ENCODE measurements at places on chromosomes 1 and 21.

DNA sequence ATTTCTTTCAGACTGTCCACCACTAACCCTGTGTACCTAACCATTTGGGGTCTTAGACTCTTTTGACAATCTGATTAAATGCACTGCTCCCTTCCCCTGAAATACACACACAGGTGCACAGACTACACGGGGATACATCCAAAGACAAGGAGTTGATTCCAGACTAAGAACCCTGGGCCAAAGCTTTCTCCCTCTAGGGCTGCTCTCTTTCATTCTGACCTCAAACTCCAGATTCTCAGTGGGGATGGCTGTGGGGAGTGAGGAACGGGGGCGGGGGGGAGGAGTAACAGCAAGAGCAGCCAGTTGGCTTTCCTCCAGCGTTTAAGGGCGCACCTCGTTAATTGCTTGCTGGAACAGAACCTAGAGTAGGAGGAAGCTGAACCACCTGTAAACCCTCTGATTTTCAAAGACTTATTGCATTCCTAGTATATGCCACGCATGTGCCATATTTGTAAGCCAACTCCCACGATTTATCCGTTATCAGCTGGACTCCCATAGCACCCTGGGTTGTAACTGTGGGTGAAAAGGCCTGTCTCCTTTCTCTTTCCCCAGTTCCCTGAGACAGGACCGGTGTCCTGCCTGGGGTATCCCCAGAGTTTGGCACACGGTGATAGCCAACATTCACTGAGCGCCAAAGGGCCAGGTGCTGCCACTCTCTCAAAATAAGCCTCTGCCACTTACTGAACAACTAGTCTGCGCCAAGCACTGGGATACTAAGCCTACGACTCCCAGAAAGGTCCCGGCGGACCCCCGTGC lies 920 bp downstream of the MTHFR start:
- DNase-seq: no peak

GRCh38 chr1:208648146-208648545 lies 404.0 kb upstream of the PLXNA2 start:
- DNase-seq: no peak

DNA sequence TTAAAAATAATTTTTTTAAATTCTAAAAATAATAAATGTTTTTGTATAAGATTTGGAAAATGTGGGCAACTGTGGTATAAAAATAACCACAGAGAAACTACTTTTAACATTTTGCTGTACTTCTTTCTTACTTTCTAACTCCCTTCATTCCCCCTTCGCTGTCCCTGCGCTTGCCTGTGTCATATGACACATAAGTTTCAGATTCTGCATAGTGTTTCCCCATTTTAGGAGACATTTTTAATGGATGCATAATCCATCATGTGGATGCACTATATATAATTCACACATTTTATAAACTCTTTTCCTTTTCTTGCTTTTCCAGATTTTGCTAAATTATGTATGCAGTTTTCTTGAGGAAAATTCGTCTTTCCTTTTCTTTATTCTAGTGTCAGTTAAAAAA lies 16.3 kb downstream of the ATG4C start:
- no peak for DNase-seq

DNA sequence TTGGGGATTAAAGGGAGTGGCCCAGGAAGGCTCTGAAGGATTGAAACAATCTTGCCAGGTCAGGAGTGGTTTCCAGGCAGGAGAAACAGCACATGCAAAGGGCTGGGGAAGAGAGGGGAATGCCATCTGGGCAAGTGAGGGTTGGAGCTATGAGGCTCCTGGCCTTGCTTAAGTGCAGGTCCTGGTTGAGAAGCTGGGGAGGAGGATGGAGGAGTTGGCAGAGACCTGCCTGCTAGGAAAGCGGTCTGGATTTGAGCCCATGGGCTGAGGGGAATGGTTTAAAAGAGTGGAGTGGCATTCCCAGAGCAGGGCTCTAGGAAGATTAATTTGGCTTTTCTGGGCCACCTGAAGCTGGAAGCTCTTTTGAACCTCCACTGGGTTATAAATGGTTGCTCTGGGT lies 9.2 kb downstream of the IGSF21 start:
- no peak for DNase-seq

GRCh38 chr1:153415850-153416570 lies at the start of gene S100A7A:
S100A7A (plus strand) TSS chr1:153416520; CDS start chr1:153418083, 1,563 bp downstream.
- no peak for DNase-seq

DNA sequence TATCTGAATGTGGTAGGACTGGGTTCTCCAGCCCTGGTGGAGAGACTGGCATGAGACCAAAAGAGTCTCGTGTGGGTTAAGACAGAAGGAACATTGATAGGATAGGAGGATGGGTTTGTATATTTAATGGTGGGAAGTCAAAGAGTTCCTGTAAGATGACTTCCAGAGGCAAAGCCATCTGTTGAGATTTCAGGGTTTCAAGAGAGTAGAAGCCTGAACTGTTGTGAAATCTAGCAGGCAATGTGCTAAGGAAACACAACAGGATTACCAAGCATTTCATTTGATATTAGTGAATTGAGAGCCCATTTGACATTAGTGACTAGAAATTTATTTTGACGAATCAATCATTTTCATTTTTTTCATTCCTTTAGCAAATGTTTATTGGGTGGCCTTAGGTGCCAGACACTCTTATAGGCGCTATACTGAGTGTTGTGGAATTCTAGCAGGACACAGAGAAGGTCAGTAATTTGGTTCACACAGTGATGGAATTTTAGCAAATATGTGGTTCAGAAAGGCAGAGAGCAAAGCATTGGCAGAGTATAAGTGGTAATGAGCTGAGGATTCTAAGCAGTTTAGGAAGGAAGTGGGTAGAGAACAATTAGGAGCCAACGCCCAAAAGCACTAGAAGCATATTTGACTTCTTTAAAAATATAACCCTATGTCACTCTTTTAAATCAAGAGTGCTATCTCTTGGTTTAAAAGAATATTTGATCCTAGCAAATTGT lies 149.3 kb downstream of the AK5 start:
- DNase-seq: no peak

DNA sequence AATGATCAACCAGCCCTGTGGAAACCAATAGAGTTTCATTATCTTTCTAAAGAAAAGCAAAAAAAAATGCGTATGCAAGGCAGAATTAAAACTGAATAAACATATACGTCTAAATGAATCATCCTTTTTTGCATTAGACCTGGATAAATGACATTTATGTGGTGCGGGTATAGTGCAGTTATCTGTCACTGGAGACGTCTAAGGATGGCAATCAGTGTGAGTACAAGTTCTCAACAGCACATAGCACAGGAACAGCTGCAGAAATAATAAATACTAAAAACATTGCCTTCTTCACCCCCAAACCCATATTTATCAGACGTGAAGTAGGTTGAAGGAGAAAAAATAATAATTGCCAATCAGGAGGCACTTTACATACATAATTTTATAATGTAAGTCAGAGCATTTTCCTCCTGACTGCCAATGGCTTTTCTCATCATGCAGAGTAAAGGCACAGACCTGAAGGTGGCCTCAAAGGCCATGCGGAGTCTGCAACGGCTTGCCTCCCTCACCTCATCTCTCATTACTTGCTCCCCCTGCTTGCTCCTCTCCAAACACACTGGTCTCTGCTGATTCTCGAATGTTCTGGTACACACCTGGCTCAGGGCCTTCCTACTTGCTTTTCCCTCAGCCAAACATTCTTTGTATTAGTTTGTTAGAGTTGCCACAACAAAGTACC lies 574.7 kb upstream of the PLXNA2 start:
- DNase-seq: no peak

DNA sequence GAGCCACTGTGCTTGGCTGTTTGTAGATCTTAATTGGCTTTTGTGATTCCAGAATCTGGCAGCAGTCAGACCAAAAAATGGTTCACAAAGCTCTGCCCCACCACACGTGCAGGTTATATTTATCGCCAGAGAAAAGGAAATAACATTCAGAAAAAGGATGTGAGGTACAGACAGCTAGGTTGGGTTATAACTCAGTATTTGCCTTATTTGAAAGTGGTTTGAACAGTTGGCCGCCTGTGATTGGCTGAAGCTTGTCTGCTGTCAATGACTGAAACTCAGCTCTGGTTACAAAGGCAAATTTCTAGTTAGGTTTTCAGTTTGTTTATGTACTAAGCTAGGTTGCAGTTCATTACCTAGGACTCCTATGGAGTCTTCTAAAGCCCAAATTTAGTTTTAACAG lies 9.6 kb downstream of the SH3BGR start:
- DNase-seq: no peak

DNA sequence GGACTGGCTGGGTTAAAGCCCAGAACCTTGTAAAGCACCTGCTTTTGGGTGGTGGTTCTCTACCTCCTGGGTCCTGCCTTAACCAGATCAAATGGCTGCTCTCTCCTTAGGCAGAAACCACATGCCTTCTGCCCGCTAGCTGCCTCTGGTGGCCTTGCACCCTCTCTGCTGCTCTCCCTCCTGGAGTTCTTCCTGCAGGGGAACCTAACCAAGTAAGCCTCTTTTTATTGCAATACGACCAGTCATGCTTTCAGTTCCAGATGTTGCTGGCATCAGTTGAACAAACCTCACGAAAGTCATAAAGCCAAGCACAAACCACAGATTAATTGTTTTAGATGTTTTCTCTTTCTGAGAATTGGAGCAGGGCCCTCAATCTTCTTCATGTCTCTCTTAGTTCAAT lies 118.9 kb downstream of the GDAP2 start:
- DNase-seq: no peak

DNA sequence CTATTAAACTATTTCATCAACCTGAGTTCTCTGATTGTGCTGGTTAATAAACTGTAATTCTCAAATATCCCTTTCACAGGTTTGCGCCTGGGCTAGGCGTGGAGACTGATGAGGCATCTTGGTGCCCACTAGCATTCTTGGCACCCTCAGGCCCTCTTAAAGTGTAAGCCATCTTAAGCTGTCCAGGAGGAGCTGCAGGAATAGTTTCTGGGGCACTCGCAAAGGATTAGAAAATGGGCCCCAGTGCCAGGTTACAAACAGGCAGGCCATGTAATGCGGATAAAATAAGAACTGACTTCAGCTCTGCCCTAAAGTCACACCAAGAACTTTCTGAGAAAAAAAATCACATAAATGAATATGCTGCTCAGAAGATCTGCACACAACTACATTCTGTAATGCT lies 1.1 kb downstream of the CASQ2 start:
- no peak for DNase-seq

- no peak for DNase-seq
These were observed 23.8 kb upstream of the PPP1R15B start for GRCh38 chr1:204435381-204435831.

- DNase-seq: no peak
These were observed 80.3 kb downstream of the DISC1 start for GRCh38 chr1:231706934-231707333.

DNA sequence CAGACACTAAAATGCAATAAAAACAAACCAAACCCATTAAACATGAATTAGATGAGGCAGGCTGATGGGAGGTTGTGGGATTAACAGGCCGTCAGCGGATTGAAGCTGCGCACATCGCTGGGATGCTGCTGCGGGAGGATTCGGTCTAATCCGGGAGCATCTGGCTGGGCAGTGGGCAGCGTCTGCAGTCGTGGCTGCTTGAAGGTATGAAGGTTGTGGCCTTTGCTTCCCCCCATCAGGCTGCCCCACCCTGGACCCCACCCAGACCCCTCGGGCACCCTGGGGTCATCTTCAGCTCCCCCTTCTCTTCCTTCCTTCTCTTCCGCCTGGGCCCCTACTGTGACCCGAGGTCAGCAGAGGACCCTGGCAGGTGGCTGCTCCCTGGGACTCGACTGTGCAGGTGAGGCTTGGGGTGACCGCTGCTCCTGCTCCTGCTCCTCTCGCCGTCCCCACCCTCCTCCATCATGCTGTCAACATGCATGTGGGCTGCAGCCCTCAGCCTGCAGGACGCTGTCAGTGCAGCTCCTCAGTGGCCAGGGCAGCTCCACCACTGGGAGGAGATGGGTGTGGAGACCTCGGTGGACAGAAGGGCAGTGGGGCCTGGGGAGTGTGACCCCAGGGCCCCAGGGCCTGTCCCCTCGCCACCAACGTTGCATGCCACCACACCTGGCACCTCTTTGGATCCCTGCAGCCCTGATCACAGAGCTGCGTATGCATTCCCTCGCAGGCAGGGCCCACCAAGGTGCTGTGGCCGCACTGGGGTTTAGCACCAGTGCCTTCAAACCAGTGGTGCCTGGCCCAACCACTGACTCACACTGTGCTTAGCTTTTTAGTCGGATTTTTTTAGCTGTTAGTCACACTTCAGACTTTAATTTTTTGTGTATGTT lies 112.2 kb upstream of the COL6A1 start:
- no peak for DNase-seq

GRCh38 chr1:57272150-57272549 lies 151.7 kb downstream of the DAB1 start:
- no peak for DNase-seq

GRCh38 chr1:159795534-159795933 lies 6.6 kb upstream of the FCRL6 start:
- DNase-seq: no peak

GRCh38 chr1:54347955-54348699 lies 58.1 kb downstream of the SSBP3 start:
- no peak for DNase-seq

GRCh38 chr1:9900142-9901043 lies 9.7 kb downstream of the CTNNBIP1 start:
- no peak for DNase-seq

- no peak for DNase-seq
These were observed 229.6 kb upstream of the ESRRG start for GRCh38 chr1:216952864-216953263.

GRCh38 chr1:19042675-19043578 lies 86.5 kb upstream of the IFFO2 start:
- no peak for DNase-seq

GRCh38 chr1:177355575-177355974 lies 184.8 kb downstream of the BRINP2 start:
- no peak for DNase-seq

DNA sequence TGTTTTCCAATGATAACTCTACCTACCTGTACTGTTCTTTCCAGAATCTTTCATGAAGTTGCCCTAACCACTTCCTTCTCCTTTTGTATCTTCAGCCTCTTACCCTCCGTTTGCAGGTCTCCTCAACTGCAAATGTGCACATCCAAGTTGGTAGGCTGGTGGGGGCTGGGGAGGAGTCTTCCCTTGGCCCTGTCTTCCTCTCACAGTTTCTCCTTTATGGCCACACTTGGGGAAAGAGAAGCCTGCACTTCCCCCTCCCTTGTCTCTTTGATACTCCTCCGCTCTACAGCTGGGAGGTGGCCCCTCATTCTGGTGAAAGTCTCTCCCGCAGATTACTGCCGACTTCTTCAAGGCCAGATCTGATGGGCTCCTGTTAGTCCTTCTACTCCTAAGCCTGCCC lies 26.9 kb upstream of the GPR88 start:
- DNase-seq: no peak

DNA sequence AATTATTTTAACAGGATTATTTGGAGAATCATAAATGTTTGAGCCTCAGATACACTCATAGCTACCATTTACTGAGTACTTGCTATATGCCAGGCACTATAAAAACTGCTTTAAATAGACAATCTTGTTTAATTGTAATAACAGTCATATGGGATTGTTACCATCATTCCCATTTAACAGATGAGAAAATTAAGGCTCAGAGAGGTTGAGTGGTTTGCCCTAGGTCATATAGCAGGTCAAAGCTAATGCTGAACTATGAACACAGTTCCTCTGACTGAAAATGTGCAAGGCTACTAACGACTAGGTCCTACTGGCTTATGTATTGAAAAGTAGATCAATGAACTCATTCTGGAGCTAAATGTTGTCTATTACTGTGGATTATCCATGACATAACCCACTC lies 63.4 kb downstream of the DDR2 start:
- no peak for DNase-seq
